Right ventricle myocardium superior (tissue), 1 donor: ENCODE measurements at places on chromosomes 3 and 15. TPM values are rescaled to one million over a fixed set of nuclear protein-coding genes. Genes with fewer than 3 reads are reported as not detected.

DNA sequence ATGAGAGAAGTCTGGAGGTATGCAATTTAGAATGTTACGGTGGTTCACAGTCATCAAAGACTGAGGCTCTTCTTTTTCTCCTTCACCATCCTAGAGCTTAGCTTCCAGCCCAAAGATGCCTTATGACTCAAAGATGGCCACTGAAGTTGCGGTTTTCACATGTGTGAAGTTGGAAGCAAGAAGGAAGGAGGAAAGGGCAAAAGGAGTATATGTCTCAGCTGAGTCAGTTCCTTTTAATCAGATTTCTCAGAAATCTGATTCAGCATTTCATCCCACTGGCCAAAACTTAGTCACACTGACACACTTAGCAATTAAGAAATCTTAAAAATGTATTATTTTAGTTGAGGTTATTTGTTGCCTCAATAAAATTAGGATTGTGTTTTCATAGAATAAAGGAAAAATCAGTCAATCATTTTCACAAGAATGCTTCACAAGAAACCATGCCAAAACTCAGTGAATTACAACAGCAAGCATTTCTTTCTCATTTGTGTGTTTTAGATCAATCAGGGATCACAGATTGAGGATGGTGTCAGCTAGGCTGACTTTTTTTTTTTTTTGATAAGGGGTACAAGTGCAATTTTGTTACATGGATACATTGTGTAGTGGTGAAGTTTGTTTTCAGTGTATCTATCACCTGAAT lies 211.1 kb upstream of the GADL1 start:
- no peak for DNase-seq

DNA sequence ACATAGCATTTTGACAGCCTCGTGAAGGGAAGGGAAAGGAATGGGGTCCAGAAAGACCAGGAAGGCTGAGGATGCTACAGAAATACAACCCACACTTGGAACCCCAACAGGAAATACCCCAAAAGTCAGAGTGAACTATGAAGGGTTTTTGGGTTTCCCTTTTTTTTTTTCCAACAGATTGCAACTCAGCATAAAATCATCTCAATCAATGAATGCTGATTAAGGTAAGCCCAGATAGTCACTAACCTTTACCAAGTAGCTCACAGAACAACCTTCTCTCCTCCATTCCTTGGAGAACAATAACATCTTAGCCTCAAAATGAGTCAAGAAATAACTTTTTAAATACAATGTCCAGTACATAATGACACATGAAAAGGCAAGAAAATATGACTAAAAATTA lies 93.7 kb upstream of the OCA2 start:
- DNase-seq, result no peak

- no peak for DNase-seq
Measured at GRCh38 chr3:157318639-157319288, 117.9 kb upstream of the PTX3 start.

GRCh38 chr15:52486003-52486996 lies 42.4 kb downstream of the MYO5A start:
- DNase-seq, result no peak

DNA sequence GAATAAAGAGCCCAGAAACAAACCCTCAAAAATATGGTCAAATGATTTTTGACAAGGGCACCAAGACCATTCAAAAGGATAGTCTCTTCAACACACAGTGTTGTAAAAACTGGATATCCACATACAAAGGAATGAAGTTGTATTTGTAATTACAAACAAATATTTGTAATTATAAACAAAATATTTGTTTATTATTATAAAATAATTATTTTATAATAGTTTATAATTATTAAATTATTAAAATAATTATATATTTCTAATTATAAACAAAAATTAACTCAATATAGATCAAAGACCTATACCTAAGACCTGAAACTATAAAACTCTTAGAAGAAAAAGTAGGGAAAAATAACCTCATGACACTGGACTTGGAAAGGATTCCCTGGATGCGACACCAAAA lies 23.3 kb upstream of the ACAN start:
- DNase-seq, result no peak

MRPL47 gene
- total RNA-seq, result 44.4 TPM

DNA sequence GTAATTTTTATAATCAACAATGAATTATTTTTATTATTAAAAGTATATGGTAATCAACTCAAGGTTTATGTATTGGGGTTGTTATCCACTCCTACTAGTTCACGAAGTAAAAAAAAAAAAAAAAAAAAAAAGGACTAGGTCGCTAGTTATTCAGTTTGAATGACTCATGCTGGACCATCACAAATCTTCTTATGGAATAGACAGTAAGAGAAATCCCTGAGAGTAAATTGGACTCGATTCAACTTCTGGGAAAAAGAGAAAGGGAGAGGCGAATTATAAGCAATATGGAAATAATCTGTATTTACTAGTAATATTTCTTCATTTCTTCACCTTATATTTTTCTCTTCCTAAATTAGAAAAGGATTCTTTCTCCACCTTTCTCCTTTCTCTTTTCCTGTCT lies 2.0 kb downstream of the MYEF2 start:
- DNase-seq, result no peak

DNA sequence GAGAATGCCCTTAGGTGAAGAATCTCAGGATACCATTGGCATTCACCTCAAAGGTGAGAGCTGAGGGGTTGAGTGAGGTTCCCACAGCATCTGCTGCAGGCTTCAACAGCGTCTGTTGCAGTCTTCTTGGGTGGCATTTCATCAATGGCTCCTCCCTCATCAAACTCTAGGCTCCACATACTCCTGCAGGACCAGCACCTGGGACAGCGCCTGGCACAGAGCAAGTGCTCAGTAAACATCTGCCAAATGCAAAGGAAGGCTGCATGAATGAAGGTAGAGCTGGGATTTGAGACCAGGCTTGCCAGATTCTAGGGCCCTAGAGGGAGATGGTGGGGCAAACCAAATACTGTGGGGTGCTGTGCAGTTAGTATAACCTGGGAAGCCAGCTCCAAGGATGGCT lies 9.6 kb downstream of the TRH start:
- no peak for DNase-seq

DNA sequence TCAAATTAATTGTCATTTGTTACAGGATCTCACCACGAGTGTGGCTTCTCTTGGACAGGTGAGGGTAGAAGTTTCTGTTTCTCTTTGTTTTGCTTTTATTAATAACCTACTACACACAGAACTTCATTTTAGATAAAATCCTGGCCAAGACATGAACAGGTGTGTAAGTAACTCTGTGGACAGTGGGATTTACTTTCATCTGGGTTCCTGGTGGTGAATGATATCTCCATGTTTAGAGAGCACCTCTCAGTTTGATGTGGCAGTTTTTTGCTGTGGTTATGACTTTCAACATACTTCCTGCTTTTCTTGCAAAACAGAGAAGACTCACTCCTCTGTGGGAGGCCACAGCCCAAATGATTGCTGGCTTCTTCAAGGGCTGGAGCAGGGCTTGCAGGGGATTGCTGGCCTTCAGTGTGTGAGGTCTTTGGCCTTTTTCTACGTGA lies 71.1 kb upstream of the XCR1 start:
- peak; percentile 65 for DNase-seq

KCNMB3 gene
- 0.89 TPM for total RNA-seq

DNA sequence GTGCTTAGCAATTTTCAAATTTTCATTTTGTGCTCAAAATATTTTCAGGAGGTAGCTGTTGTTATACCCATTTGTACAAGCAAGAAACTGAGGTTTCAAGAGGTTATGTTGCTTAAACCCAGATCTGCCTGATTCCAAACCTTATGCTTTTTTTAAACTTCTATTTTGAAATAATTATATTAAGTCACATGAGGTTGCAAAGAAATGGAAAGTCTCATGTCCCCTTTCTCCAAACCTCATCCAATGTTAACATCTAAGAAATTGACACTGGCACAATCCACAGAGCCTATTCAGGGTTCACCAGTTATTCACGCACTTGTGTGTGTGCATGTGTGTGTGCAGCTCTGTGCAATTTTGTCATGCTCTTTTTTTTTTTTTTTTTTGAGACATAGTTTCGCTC lies 35.1 kb downstream of the B3GNT5 start:
- DNase-seq, result no peak

DNA sequence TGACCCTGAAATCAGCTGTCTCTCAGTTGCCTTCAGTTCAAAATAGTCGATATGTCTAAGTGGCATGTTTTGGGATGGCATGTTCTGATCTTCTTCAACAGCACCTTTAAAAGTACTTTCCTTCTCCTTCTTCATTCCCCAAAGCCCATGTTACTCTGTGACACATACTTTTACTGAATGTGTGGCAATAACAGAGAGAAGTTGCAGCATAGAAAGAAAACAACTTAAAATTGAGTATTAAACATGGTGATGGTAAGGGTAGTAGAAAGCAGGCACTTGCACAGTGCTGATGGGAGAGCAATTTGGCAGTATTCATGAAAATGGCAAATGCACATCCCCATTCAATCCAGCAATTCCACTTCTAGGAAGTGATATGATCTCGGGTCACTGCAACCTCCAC lies 12.3 kb upstream of the ULK4 start:
- no peak for DNase-seq

GRCh38 chr15:73116164-73116563 lies 63.9 kb downstream of the NEO1 start:
- no peak for DNase-seq

DNA sequence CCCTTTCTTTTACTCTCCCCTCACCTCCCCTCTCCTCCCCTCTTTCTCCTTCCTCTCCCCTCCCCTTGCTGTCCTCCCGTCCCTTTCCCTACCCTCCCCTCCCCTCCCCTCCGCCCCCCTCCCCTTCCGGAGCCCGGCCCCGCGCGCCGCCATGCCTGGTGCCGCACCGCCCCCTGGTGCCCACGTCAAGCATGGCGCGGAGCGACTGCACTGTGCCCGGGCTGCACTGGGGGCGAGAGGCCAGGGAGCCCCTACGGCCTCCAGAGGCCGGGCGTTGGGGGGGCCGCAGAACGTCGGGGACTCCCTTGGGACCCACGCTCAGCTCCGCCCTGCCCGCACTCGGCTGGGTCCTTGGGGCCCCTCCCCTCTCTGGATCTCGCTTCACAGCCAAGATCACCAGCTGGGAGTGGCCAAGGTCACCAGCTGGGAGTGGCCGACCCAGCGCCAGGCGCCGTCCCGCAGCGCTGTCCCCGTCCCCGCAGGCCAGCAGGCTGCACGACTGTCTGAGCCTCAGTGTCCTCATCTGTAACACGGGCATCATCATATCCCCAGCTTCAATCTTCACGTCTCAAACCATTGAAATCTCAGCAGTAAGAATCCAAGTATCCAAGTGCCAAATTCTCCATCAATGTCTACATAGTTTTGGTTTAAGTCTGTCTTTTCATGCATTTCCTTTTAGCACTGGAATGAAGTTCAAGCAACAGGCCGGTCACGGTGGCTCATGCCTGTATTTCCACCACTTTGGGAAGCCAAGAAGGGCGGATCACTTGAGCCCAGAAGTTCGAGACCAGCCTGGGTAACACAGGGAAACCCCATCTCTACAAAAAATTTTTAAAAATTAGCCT lies 42.5 kb downstream of the TPRA1 start:
- peak; percentile 89 for DNase-seq

GRCh38 chr15:66865622-66866611 lies 163.9 kb downstream of the SMAD6 start:
- no peak for DNase-seq

GRCh38 chr3:164406281-164406680 lies 672.0 kb downstream of the SI start:
- no peak for DNase-seq

DNA sequence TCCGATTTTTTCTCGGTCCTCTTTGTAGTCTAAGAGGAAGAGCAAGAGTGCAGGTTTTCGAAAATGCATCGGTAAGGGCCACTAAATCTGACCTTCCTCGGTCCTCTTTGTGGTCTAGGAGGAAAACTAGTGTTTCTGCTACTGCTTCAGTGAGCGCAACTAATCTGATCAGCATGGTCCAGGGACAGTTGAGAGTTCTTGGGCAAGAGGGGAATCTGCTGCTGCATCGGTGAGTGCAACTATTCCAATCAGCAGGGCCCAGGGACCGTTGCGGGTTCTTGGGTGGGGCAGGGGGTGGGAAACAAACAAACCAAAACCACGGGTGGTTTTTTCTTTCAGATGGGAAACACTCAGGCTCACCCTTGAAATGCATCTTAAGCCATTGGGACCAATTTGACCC lies 10.5 kb upstream of the OSBPL11 start:
- DNase-seq, result no peak

DNA sequence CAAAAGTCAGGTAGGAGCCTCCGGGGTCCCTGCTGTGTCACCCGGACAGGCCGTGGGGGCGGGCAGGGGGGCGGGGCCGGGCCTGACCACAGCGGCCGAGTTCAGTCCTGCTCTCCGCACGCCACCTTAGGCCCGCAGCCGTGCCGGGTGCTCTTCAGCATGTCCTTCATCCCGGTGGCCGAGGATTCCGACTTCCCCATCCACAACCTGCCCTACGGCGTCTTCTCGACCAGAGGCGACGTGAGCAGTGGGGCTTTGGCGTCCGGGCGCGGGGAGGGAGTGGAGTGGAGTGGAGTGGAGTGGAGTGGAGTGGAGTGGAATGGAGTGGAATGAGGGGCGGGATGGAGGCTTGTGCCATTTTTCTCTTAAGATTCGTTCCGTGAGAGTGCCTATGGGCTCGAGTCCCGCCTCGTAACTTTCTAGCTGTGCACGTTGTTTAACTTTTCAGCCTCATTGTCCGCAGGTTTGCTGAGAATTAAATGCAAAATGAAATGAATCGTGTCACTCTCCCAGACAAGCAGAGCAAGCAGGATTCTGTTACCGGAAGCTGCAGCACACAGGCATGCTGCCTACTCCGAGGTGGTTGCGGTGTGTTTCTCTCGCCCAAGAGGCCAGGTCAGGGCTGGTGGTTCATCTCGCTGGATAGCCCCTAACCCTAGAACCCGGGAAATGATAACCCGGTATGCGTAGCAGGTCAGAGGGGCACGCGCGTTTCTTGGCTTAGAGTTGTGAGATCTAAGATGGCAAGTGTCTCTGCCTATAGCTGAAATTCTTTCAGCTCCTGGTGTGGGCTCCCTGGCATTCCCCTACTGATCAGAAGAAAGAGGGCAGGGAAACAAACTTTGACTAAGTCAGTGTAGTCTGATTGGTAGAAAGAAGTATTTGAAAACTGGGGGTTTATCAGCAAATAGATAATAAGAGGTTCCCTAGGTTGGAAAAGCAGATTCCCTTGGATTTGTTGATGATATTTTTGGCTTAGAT lies at the start of gene FAH:
Gene FAH, plus strand, starts transcription at position 104 of the 981 bp plus-strand sequence. Its CDS starts 56 bp downstream, at position 160.
- DNase-seq, result no peak

TMIE gene
- 1.00 TPM for total RNA-seq

DNA sequence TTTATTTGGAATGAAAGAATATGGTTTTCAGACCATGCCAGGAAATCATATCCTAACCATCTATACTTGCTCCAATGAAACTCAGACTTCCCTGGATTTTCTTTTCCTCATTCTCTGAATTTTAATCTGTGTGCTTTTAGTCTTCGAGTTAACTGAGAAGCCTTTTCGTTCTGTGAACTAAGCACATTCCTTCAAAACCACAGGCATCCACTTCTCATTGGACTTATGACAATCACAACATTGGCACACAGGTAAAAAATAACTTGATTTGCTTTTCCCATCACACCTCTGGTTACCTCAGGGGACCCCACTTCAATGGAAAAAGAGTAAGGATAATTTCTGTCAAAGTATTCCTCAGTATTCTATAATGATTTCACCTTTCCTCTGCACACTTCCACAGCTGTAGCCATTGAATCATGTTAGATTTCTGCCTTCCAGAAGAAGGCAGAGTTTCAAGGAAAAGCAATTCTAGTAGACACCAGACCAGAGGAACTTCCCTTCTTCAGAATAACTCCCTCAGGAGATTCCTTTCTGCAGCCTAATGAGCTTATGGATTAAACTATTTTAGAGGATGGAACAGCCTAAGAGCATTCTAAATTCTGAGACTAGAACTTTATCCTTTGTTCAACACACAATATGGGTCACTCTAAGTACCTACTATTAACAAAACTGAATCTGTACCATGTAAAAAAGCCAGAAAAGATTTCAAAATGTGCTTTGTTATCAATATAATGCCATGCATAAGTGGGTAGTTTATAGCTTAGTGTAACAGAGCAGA lies 15.9 kb downstream of the COMMD2 start:
- DNase-seq, result no peak
